ENCODE measurements at places on chromosomes 7 and 10. TPM values are rescaled to one million over a fixed set of nuclear protein-coding genes. Genes with fewer than 3 reads are reported as not detected.

FGL2 gene
- 46.2 TPM for polyA plus RNA-seq

RSU1 gene
- polyA plus RNA-seq, result 74.7 TPM

SFTPA2 gene
- polyA plus RNA-seq, result not detected

ANKRD26 gene
- polyA plus RNA-seq, result 12.4 TPM

COL13A1 gene
- 18.1 TPM for polyA plus RNA-seq

SPDYE16 gene
- polyA plus RNA-seq, result 1.3 TPM

ITGA8 gene
- 47.5 TPM for polyA plus RNA-seq

- DNase-seq, result no peak
These were observed 27.8 kb downstream of the MAGI2 start for GRCh38 chr7:79425665-79426064.

- no peak for DNase-seq
These were observed 1105.3 kb downstream of the NRG3 start for GRCh38 chr10:82980321-82980720.

DNA sequence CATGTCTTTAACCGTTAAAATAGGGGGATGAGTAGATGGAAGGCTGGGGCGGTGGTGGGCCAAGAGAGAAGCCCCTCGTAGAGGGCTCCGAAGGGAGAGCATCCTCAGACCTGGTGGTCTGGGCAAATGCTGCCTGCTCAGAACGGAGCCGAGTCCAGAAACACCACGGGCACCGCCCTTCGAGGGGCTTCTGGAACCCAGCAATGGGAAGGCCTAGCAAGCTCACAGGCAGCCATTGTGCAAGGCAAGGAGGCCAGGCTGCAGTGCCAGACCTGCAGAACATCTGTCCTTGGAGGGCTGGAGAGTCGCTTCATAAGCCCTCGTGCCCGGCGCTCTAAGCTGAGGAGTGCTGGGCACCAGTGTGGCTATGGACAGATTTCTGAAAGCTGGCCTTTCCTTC, 644.1 kb upstream of the GALNT17 start:
- DNase-seq, result no peak

GRCh38 chr7:49400891-49401550, 372.4 kb upstream of the VWC2 start:
- no peak for DNase-seq

GRCh38 chr7:88224601-88225275, 4.9 kb upstream of the SRI start:
- no peak for DNase-seq

GRCh38 chr7:148447221-148447849, 143.2 kb upstream of the C7orf33 start:
- no peak for DNase-seq

DNA sequence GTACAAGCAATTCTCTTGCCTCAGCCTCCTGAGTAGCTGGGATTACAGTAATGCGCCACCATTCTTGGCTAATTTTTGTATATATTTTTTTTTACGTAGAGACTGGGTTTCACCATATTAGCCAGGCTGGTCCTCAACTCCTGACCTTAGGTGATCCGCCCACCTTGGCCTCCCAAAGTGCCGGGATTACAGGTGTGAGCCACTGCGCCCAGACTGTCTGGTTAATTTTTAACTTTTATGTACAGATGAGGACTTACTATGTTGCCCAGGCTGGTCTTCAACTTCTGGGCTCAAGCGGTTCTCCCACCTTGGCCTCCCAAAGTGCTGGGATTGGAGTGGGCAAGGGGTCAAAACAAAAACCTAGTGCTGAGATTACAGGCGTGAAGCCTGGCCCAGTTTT, 101.8 kb downstream of the JMJD1C start:
- no peak for DNase-seq

- no peak for DNase-seq
These were observed 15.2 kb downstream of the CALML5 start for GRCh38 chr10:5484205-5484604.

- DNase-seq, result no peak
These were observed 84.4 kb downstream of the RUNDC3B start for GRCh38 chr7:87712571-87712970.

- no peak for DNase-seq
These were observed 34.5 kb upstream of the SFTPD start for GRCh38 chr10:79983286-79983909.

DNA sequence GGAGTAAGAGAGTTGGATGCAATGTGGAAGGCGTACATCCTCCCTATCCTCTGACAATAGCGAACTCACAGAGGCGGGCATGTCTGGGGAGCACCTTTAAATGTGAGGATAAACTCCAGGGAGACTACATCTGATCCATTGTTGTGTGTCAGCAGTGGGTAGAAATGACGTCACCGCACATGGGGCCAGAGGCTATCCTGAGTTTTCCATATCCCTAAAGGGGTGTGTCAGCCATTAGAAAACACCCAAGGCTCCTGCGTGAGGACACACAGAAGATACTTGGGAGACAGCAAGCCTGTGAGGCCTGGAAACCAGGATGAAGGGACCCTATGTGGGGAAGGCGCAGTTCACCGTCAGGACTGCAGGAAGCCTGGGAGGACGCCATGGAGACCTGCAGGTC, 17.2 kb upstream of the CDHR3 start:
- DNase-seq, result no peak

DNA sequence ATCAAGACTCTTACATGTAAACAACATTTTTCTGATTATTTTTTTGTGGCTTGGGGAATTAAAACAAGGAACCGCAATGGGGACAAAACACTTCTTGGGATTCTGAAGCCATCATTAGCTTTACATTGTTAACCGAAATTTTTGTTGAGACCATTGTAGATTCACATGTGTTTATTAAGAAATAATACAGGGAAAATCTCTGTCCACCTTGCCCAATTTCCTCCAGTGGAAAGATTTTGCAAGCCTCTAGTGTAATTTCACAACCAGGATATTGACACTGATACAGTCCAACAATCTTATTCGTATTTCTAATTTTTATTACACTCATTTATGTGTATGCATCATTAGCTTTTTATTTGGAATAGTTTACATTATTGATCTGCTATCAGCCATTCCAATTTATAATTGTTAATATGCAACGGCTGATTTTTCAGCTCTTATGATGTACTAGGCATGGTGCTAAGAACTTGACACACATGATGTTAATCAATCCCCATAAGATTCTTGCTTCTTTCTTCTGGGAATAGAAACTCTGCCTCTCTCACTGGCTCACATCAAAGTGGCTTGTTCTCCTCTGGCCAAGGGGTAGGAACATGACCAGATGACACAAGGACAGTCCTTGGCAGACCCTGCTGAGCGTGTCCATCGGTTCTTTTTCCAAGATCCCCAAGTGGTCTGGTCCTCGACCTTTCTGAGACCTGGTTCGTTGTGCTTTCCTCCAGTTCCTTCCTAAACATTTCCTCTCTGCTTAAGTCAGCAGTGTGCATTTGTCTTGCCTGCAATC, 137.6 kb downstream of the ADAM12 start:
- no peak for DNase-seq

- DNase-seq, result no peak
These were observed 47.1 kb upstream of the UCN3 start for GRCh38 chr10:5317547-5318107.

- no peak for DNase-seq
These were observed 80.4 kb downstream of the TES start for GRCh38 chr7:116290740-116291139.

- DNase-seq, result no peak
These were observed 99.1 kb downstream of the NRP1 start for GRCh38 chr10:33235251-33235884.

DNA sequence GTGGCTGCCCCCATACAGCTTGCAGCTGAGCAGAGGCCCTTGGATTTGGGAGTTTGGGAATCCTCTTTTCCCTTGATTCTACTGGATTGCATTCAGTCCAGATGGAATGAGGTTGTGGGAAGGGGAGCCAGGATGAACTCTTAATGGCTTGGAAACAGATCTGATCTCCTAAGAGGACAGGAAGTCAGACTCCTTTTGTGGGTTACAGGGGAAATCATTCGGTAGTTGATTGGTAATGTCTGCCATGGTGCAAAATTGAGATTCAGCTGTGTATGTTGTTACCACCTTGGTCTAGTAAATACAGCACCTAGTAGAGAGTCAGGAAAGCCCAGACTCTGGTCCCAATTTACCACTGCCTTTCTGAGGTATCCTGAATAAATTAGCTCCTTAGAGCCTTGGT, 144.2 kb upstream of the TNRC18 start:
- no peak for DNase-seq

GRCh38 chr7:151506901-151507382, 12.8 kb downstream of the RHEB start:
- no peak for DNase-seq

DNA sequence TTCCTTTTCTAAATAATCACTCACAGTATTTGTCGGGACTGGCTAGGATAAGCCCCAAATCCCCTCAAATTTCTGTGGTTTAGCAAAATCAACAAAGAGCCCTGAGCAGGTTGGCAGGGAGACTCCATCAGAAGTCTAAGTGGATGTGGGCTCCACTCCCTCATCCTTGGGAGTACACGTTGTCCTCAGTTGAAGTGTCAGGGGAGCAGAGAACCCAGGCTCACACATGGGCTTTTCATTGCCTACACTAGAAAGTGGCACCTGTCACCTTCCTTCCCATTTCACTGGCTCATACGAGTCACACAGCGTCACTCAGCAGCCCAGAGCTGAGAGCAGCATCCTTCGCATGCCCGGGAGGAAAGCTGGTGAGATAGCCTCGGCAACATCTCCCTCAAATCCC, 421.3 kb upstream of the FZD8 start:
- no peak for DNase-seq

DNA sequence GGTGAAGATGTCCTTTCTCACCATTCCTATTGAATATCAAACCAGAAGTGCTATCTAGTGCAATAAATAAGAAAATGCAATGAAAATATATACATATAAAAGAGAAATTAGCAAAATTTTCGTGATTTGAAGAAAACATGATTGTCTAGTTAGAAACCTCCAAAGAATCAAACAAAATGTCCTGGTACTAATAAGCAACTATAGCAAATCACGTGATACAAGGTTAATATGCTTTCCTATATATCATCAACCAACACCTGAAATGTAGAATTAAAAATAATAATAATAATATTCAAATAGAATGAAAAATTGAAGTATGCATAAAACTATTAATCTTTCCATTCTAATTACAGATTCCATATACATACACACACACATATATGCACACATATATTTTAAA, 183.9 kb upstream of the POM121L12 start:
- DNase-seq, result no peak

- no peak for DNase-seq
These were observed 418.2 kb upstream of the AKR1E2 start for GRCh38 chr10:4407783-4408182.

GRCh38 chr7:52863652-52864051, 171.8 kb upstream of the POM121L12 start:
- no peak for DNase-seq

GRCh38 chr10:3935141-3935540, 150.1 kb upstream of the KLF6 start:
- DNase-seq, result no peak

- DNase-seq, result no peak
These were observed 60.4 kb downstream of the RNLS start for GRCh38 chr10:88522715-88523114.

DNA sequence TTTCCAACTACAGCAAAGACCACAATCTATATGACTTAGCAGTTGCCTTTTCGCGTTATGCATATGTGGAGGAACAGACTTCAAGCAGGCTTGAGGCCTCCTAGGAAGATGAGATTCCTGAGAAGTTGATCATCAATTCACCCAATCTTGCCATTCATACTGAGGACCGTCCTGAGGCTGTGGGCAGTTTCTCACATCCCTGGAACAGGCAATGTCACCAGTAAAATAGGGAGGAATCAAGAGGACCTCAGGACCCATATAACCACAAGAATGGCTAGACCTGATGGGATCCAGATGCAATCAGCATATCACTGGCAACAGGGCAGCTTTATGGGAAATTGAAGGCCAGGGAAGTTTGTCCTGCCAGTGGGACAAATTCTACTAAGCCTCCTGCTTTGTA, 17.3 kb downstream of the KDM7A start:
- no peak for DNase-seq

DNA sequence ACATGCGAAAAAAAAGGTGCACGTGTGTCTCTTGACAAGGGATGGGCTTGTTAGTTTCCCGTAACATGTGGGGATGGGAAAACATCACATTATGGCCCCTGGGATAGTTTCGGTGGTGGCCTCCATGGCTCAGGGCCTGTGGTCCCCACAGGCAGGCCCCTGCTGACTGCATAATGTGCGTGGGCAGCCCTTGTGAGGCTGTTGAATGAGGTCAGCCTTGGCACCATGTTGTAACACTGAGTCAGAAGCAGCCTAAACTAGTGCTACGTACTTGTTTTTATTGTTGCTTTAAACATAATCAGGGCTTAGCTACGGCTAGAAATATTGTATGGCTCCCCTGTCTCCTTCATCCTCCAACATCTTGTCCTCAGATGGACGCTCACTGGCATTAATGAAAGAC, 80.6 kb downstream of the BEND7 start:
- no peak for DNase-seq

- DNase-seq, result no peak
These were observed 66.7 kb downstream of the CREB3L2 start for GRCh38 chr7:137934941-137935883.

DNA sequence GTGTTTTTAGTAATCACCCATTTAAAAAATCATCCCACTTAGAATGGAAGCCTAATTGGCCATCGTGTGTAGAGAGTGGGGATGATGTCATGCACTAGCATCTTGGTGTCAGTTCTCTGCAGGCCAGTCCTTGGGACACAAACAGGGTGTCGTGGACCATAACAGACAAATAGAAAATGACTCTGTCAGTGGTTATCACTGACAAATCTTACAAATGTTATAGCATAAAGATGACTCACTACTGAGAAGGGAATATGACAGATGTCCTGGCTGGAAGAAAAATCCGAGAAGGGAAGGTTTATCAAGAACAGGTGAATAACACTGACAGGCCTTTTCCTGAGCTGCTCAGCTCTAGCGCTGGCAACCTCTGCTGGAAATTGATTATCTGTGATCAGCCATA, 10.6 kb downstream of the CABCOCO1 start:
- DNase-seq, result no peak

DNA sequence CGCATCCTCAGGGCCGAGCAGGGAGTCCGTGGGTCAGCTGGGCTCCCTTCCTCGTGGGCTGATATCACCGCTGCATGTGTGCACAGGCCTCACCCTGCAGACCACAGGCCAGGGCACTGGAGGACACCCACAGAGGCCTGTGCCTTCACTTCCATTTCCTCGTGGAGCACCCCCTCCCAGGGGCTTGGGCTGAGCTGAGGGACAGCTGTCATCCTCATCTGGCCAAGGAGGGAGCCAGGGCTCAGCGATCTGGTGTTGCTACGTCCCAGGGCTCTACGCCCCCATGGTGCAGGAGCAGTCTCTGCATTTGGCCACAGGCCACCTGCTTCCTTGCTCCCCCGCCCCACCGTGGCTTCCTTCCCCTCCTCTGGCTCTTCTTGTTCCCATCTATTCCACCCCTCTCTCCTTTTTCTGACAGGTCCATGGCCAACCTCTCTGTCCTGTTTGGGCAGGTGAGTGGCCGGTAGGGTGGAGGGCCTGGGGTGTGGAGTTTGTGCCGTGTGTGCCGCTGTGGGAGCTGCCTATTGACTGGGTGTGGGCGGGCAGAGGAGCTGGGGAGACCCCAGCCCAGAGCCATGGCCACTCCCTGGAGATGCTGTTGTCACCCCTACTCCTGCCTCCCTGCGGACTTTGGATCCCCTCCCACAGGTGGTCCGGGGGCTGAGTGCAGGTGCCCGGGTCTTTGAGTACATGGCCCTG, 8.3 kb upstream of the ASIC3 start:
- DNase-seq, result no peak

- no peak for DNase-seq
These were observed 28.0 kb upstream of the TNS3 start for GRCh38 chr7:47609803-47610452.

GRCh38 chr10:93288679-93289634, 193.2 kb downstream of the MYOF start:
- DNase-seq, result peak; percentile 44

All from left renal cortex interstitium (tissue), 4 donors.